ENCODE measurements at places on chromosomes 1 and 21.

GRCh38 chr1:11150326-11150725 lies 38.8 kb upstream of the ANGPTL7 start:
- no peak for DNase-seq

GRCh38 chr1:150534002-150534401 lies 15.2 kb upstream of the ADAMTSL4 start:
- DNase-seq: no peak

- no peak for DNase-seq
These were observed 8.6 kb upstream of the SEMA4A start for GRCh38 chr1:156144742-156145141.

DNA sequence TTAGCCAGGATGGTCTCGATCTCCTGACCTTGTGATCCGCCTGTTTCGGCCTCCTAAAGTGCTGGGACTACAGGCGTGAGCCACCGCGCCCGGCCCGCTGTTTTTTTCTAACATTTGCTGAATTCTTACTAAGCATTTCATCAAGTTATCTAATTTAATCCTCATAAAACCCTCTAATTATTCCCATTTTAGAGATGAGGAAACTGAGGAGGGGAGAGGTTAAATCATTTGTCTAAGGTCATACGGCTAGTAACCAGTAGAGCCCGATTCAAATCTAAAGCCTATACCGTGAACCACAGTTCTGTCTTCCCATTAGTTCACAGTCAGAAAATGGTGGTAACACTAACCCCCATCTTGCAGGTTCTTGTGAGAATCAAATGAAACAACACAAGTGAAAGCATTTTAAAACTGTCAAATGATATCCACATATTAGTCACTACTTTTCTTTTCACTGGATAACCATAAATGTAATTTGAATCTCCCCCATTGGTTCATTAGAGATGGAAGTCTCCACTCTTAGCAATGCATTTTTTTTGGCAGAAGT lies 10.6 kb downstream of the HEYL start:
- no peak for DNase-seq

DNA sequence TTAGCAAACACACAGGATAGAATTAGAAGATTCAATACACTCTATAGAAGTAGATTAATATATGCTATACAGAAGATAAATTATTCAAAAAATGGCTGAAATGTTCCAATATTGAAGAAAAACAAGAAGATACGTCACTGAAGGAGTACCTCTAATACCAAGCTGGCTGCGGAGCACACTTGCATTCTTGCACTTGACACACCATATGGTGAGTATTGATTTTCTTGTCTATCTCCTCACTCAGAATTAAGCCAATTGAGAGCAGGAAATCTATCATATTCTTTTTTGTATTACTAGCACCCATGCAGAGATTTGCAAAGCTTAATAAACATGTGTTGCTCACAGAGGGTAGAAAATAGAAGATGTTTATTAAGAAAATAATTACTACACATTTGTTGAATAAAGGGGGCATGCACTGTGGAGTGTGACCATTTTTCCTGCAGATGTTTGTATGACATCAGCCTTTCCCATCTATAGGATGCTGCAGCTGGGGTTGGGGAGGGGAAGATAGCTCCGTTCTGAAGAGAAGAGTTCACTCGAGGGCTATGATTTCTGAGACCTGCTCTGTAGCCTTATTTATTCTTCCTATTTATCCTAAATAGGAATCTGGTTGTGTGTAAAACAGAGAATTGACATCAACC lies 318.1 kb downstream of the HHIPL2 start:
- no peak for DNase-seq
